Ovary (tissue), 10 donors: ENCODE measurements at places on chromosomes 3 and 15. TPM values are rescaled to one million over a fixed set of nuclear protein-coding genes. Genes with fewer than 3 reads are reported as not detected.
A peak's percentile ranks its signal among the peaks of the same experiment; 100 is the strongest.

FHIT gene
- 7.6 TPM for total RNA-seq

DNA sequence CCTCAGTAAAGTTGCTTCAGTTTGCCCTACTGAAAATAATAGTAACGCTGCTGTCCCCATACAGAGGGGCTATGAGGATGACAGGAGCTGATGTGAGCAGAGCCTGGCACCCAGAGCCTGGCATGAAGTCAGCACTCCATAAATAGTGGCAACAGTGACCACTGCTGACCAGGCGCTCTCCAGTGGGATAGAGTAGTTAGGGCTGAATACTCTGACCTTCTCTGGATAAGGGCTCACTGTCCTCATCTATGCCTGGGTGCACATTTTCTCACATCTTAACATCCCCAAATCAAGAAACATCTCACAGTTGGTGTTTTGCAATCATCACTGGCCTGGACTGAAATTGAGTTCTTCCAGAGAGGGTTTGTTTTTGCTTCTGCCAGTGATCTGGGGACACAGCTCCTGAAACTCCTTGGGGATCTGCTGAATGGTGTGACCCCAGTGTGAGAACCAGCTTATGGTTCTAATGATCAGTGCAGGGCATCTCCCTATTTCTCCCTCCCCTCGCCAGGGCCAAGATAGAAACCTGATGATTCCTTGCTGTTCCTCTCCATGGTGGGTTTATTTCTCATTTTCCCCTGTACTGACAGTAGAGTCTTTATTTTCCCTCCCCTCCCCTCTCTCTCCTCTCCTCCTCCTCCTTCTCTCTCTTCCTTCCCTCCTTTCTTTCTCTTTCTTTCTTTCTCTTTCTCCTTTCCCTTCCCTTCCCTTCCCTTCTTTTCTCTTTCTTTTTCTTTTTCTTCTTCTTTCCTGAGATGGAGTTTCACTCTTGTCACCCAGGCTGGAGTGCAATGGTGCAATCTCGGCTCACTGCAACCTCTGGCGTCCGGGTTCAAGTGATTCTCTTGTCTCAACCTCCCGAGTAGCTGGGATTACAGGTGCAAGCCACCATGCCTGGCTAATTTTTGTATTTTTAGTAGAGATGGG is 3.5 kb upstream of the PCSK6 start:
- H3K27ac ChIP-seq: no peak overlapping the region
- H3K36me3 ChIP-seq: no peaks in the 10 kb centered on the region
- no peaks in the 10 kb centered on the region for H3K27me3 ChIP-seq

P2RY12 gene
- total RNA-seq: 0.30 TPM

- DNase-seq: no peak
- H3K4me3 ChIP-seq: no peak overlapping the region
- no peaks in the 10 kb centered on the region for H3K4me1 ChIP-seq
- H3K36me3 ChIP-seq: no peaks in the 10 kb centered on the region
- no peak overlapping the region for H3K27ac ChIP-seq
Observed at GRCh38 chr3:69197922-69198530, 75.6 kb upstream of the LMOD3 start.

ALDH1A2 gene
- total RNA-seq: 78.4 TPM

DNA sequence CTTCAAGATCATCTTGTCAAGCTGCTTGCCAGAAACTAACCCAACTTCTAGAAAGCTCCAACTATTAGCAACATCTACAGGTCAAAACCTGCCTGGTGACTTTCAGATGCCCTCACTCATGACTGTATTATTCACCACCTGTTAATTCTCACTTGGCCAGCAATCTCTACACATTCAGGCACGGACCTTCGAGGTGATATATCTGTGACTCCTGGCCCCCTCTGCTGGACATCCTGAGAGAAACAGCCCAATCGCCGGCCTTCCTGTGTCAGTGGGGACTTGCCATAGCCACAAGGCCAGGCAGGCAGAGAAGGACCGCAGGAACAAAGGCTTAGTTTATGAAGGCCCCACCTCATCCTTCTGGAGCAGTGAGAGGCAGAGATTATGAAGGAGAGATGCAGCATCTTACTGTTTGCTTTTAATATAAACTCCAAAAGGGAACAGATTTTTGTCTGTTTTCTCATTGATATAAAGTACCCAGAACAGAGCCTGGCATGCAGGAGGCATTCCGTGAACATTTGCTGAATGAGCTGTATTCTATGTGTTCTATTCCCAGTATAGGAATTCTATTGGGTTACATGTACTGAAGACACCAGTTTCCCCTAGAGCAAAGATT is 24.4 kb upstream of the OCA2 start:
- peak; percentile 47 for DNase-seq
- no peak overlapping the region for H3K4me3 ChIP-seq
- no peaks in the 10 kb centered on the region for H3K4me1 ChIP-seq
- H3K27me3 ChIP-seq: no peaks in the 10 kb centered on the region

PDZRN3 gene
- 100 TPM for total RNA-seq

- no peaks in the 10 kb centered on the region for H3K36me3 ChIP-seq
- DNase-seq: no peak
- no peaks in the 10 kb centered on the region for H3K4me1 ChIP-seq
- H3K27ac ChIP-seq: no peak overlapping the region
Observed at GRCh38 chr15:49832511-49832910, 211.7 kb downstream of the DTWD1 start.

- DNase-seq: no peak
- no peaks in the 10 kb centered on the region for H3K36me3 ChIP-seq
- H3K4me1 ChIP-seq: no peaks in the 10 kb centered on the region
- H3K27me3 ChIP-seq: no peaks in the 10 kb centered on the region
- no peak overlapping the region for H3K27ac ChIP-seq
Observed at GRCh38 chr3:54819946-54820345, 107.9 kb downstream of the LRTM1 start.

- peaks cover 33% of the 10 kb centered on the region for H3K4me1 ChIP-seq
- no peak for DNase-seq
- H3K36me3 ChIP-seq: no peaks in the 10 kb centered on the region
- H3K4me3 ChIP-seq: no peak overlapping the region
- peak overlapping the region; percentile 51 for H3K27ac ChIP-seq
- H3K27me3 ChIP-seq: no peaks in the 10 kb centered on the region
Observed at GRCh38 chr3:69748503-69748902, 9.2 kb downstream of the MITF start.

- no peak overlapping the region for H3K4me3 ChIP-seq
- DNase-seq: no peak
- no peaks in the 10 kb centered on the region for H3K36me3 ChIP-seq
Observed at GRCh38 chr3:197216914-197217313, 81.5 kb downstream of the DLG1 start.

TRPM1 gene
- total RNA-seq: not detected

GRCh38 chr15:58553365-58553918 is 121.7 kb downstream of the LIPC start:
- peaks cover 13% of the 10 kb centered on the region for H3K4me1 ChIP-seq
- H3K27me3 ChIP-seq: no peaks in the 10 kb centered on the region
- no peaks in the 10 kb centered on the region for H3K36me3 ChIP-seq
- H3K27ac ChIP-seq: no peak overlapping the region
- H3K4me3 ChIP-seq: no peak overlapping the region
